ENCODE measurements at places on chromosomes 4 and X.

GRCh38 chr4:8847764-8848163 lies 23.9 kb downstream of the HMX1 start:
- DNase-seq: no peak

DNA sequence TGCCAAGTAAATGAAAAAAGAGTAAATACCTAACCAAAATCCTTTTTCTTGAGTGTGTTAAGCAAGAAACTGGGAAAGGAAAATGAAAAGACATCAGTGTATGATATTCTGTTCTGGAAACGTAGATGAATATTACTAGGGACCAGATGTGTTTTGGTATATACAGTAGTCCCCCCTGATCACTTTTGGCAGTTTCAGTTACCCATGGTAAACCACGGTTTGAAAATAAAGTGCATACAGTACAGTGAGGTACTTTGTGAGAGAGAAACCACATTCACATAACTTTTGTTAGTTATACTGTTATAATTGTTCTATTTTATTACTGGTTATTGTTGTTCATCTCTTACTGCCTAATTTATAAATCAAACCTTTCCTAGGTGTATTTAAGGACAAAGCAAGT lies 250.9 kb downstream of the TENM3 start:
- DNase-seq: no peak

DNA sequence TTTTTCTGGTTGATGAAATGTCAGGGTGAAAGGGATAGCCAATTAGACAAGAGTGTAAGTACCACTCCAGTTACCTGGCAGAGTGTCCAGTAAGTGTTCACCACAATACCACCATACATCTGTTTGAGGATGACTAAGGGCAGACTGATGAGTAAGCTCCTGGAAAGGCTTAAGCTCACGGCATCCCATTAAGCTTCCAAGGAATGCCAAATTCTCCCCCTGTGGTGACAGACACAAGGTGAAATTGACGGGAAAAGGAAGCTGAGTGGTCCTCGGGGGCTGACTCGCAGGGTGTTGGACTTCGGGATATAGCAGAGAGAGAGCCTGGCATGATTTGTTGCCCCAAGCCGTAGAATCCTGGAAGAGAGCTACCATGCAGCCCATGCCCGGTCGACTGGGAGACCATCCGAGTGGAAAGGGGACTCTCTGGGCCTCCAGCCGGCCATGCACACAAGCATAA lies 7.6 kb upstream of the BST1 start:
- DNase-seq: peak; percentile 99

GRCh38 chr4:15598644-15599043 lies 56.5 kb downstream of the FBXL5 start:
- DNase-seq: no peak

DNA sequence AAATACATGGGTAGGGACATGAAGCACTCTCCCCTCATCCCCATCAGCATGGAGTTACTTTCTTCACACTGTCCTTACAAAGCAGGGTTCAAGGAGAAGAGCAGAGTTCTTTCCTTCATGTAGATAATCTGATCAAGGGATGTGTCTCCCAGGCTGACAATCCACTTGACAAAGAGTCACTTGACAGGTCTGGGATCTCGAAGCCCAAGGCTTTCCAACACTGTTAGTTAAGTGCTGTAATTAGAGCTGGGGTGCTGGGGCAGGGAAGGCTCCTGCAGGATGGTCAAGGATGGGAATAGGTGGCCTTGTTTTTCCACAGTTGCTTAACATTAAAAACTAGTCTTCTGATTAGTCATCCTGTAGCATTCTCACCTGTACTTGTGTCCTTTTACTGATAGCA lies 38.0 kb downstream of the CCNG2 start:
- no peak for DNase-seq

DNA sequence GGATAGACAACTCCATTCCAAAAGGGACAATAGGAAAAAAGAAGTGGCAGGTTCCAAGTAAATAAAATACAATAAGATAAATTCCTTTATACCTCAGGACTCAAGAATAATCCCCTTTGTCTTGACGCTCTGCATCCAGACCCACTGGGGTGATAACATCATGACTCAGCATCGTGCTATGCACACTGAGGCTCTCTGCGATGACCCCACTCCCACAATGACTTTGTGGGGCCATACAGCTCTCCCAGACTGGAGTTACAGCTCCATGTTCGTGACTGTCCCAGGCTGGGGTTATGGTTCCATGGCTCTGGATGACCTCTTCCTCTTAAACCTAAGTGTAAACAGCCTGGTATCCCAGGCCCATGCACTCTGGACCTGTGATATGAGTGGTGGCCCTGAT lies 254.5 kb upstream of the ADGRL3 start:
- DNase-seq: no peak

DNA sequence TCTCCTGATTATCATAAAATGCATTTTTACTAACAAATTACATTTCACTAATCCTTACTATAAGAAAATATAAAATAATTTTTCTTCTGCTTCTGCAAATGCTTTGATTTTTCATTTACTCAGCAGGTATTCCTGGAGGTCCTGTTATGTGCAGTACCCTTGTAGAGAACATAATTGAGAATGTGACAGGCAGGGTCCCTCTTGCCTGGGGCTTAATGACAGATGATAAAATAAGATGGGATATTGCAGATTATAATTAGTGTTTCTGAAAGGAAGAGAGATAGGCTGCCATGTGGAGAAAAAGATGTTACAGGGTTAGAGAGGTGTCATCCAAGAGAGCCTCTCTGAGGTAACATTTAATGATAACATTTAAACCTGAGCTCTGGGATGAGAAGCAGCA lies 128.9 kb downstream of the MAD2L1 start:
- no peak for DNase-seq

GRCh38 chrX:123906557-123907316 lies 46.9 kb downstream of the XIAP start:
- DNase-seq: no peak

GRCh38 chr4:185479507-185479971 lies 8.0 kb upstream of the CCDC110 start:
- DNase-seq: no peak

- DNase-seq: no peak
These were observed 68.4 kb downstream of the MAOB start for GRCh38 chrX:43813898-43814297.

- DNase-seq: no peak
These were observed 497 bp downstream of the HPGD start for GRCh38 chr4:174521800-174522182.

GRCh38 chrX:72532366-72532765 lies 40.3 kb downstream of the HDAC8 start:
- no peak for DNase-seq

DNA sequence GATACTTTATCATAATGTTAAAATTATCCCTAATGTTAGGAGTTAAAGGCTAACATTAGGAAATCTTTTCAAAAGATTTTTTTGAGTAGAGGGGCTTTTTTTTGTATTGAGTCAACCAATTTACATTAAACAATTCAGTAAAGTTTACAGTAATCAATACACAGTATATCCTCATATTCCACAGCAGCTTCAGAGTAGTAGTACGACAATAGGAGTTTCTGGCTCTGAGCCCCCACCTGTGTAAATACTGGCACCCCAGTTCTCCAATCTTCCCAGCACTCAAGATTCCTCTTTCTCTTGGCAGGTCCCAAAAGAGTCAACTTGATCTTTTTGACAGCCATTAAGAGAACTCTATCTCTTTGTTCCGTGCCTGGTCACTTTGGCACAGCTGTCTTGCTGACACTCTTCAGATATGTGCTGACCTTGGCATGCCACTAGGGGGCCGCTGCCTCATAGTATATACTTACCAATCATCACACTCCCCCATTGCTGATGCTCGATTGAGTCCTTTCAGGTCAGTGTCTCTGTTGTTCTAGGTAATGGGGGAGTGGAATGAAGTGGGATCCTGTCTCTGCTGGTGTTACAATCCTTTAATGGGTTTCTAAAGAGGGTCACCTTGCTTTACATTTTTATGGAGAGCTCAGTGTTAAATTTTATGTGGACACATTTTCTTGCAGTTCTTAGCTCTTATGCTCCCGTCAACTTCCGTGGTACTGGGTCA lies 19.5 kb upstream of the CCNI start:
- no peak for DNase-seq

- no peak for DNase-seq
These were observed 33.7 kb downstream of the TMEM150C start for GRCh38 chr4:82528074-82528473.

DNA sequence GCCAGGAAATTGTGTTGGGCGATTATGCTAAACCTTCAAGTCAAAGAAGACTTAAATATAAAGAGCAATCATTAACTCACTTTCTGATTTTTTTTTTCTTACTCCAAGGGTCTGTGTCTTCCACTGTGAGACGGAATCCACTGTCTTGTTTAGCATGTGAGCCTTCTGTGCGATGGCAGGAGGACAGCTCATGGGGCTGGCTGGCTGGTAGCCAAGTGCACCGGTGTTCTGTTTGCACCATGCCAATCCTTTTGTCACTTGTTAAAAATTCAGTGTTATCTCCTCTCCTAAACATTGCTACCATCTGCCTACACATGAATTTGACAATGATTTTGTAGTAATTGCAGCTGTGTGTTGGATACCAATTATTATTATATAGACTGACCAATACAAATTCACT lies 1056.3 kb upstream of the IGFBP7 start:
- no peak for DNase-seq

GRCh38 chr4:2962614-2963174 lies 512 bp downstream of the NOP14 start:
- DNase-seq: no peak

- no peak for DNase-seq
These were observed 7.7 kb downstream of the GAK start for GRCh38 chr4:924107-925096.

- no peak for DNase-seq
These were observed 139.6 kb downstream of the SOWAHB start for GRCh38 chr4:76758290-76758882.

- no peak for DNase-seq
These were observed 135.4 kb upstream of the FRMPD4 start for GRCh38 chrX:12002876-12003275.

DNA sequence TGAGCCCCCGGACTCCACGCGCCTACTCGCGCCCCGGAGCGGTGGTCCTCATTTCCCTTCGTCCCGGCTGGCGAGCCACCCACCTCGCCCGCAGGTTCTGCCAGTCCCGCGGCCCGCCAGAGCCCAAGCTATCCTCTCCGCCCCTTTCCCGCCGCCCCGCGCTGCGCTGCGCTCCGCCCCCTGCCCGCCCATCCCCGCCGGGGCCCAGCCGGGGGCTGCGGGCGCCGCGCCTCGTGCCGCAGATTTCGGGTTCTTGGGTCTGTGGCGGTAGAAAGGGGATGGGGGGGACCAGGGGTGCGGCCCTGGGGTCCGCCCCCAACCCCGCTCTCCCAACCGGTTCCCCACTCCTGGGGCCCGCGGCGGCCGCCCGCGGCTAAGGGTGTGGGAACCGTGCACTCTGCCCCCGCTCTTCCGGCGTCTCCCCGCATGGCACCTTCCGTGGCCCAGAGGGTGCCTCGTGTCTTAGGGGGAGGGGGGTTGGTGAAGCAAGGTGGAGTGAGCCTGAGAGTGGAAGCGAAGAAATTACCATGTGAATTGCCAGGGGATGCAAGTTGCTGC lies 650.8 kb upstream of the DIPK2B start:
- no peak for DNase-seq

GRCh38 chrX:44890247-44890646 lies 17.3 kb downstream of the KDM6A start:
- no peak for DNase-seq

DNA sequence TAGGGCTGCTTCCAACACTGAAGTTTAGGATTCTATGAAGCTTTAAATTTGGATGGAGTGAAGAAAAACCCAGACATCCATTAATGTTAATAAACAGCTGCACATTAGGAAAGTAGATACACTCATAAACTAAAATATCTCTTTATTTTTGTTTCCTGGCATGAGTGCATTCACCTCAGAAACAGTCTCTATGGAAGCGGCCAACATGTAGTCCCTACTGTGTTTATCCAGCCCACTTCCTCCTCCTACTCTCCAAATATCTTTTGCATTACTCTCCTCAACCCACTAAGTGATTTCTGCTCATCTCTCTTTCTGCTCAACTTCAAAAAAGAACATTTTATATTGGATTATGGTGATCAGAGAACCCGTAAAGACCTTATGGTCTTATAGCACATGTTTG lies 180.3 kb upstream of the MXRA5 start:
- DNase-seq: no peak

- DNase-seq: no peak
These were observed 17.6 kb downstream of the TBL1X start for GRCh38 chrX:9482408-9482807.

- no peak for DNase-seq
These were observed 495.2 kb downstream of the INPP4B start for GRCh38 chr4:142350871-142351270.

DNA sequence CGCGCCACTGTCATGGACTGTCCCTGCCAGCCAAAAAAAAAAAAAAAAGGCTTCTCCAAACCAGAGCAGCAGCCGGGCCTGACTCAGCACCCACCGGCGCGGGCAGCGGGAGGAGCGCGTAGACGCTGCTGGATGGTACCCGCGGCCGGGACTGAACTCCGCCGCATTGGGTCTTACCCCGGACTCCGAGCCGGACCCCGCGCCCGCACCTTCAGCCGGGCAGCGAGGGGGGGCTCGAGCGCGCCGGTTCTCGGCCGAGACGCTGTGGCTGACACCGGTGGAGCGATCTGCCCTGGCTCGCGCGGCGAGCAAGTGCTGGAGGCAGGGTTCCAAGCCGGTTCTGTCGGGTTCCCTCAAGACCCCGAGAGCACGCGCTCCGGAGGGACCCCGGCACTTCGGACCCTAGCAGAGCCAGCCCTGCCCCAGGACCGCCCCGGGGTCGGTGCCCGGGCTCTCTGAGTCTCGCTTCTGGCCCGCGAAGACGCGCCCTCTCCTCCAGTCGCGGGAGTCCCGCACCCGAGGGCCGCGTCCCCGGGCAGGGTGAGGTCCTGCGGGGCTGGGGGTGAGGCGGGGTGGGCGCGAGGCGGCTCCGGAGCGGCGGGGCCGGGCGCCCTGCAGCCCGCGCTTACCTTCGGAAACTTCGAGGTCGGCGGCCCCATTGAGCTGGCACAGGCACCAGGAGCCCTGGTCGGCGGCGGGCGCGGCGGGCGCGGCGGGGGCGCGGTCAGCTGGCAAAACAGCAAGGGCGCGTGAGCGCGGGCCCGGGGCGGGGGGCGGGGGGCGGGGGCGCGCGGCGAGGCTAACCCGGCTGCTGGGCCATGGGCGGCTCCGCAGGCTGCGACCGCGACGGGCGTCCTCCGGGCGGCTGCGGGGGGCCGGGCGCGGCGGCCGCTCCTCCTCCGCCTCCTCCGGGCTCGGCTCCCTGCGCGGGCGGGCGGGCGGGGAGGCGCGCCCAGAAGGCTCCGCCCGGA lies 11.8 kb upstream of the MAN2B2 start:
- no peak for DNase-seq

- peak; percentile 99 for DNase-seq
These were observed 69.2 kb upstream of the GRID2 start for GRCh38 chr4:92234393-92235176.

DNA sequence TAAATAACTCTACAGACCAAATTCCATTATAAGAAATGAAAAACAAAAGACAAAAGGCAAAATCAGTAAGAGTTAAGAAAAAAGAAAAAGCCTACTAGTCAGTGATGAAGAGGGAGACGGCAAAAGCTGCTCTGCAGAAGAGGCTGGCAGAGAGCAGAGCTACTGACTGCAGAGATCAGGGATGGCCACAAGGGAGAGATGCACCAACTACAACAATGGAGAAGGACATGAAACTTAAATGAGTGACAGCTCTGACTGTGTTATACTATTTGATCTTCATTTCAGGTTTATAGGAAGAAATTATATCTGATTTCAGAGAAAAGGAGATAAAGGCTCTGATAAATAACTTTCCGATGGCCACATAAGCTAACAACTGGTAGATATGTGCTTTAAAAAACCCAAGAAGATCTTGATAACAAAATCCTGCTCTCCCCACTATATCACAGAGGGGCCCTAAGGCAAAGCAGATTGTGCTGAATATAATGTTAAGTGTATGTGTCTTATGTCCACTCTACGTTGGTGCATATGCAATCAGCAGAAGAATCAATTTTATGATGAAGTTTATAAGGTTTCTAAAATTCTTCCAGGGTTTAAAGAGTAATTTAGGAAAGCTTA lies 58.4 kb upstream of the COX18 start:
- no peak for DNase-seq
